ENCODE measurements at places on chromosomes 11 and 22.

GRCh38 chr11:113956986-113957385 lies 17.9 kb upstream of the HTR3A start:
- no peak for DNase-seq

GRCh38 chr11:64489831-64490441 lies 101.1 kb upstream of the SLC22A12 start:
- peak; percentile 69 for DNase-seq

DNA sequence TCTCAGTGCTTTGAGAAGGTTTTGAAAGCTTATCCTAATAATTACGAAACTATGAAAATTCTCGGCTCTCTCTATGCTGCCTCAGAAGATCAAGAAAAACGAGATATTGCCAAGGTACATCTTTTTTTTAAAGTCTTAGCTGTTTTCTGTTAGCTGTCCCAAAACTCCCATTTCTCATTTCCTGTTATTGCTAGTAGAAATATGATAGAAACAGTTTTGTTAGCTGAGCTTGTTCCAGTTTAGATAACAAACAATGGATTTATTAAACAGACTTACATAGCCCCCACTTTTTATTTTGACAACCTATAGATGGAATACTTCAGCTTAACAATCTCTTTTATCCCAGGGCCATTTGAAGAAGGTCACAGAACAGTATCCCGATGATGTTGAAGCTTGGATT lies 12.7 kb downstream of the CTR9 start:
- DNase-seq: no peak

DNA sequence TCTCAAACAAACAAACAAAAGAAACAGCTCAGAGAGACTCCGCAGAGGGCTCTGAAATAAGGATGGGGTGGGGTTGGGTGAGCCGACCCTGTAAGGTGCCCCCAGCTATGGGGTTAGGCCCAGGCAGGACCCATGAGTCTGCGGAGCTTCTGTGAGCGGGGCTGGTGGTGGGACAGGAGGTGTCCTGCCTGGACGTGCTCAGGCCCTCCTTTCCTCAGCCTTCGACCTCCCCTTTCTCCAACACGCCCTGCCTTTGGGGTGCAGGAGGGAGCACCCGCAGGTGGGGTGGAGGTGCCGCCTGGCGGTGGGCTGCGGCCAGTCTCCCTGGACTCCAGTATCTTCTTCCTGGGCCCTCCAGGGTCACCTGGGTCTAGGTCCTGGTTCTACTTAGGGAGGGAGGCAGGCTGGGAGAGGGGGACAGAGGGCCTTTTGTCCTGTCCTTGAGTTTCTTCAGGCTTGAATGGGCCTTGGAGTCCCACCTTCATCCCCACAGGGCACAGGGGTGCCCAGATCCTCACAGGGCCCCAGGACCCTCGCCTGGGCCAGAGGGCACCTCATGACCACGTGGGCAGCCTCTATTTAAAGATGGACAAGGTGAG lies 12.3 kb downstream of the PRR33 start:
- peak; percentile 64 for DNase-seq

DNA sequence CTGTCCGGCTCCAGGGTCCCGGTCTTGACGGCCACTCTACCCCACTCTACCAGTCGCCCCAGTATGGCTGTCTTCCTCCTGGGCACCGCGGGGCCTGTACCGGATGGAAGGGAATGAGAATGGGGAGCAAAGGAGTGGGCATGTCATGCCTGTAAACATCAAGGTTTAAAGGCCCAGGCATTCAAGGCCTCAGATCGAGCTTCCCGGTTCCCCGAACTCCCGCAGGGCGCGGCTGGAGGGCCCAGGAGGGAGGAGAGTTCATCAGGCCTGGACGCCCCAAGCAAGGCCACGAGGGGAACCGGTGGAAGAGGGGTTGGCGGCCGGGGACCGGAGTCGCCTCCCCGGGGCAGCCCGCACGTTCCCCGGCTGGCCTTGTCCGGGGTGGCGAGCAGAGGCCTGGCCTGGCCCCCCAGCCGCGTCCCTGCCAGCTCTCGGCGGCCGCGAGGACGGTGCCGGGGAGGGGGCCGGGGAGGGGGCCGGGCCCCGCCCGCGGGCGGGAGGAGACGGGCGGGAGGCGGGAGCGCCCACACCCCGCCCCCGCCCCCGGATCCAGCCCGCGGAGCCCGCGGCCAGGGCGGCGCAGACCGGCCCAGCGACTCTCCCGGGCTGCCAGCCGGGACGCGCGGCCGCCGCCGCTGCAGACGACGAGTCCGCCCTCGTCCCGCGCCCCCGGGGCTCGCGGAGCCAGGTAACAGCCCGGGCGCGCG lies at the start of gene CDC42EP1:
Gene CDC42EP1, plus strand, starts transcription at position 580 of the 707 bp plus-strand sequence. CDS start 5,870 bp downstream, outside the sequence.
- DNase-seq: peak; percentile 84
